ENCODE measurements at places on chromosomes 6 and 20. TPM values are rescaled to one million over a fixed set of nuclear protein-coding genes. Genes with fewer than 3 reads are reported as not detected.

The UST gene
- 23.2 TPM for total RNA-seq

The ADGB gene
- total RNA-seq: not detected

The FOXA2 gene
- 0.59 TPM for total RNA-seq

The LPA gene
- total RNA-seq: not detected

The CPNE5 gene
- total RNA-seq: 24.9 TPM

The OVOL2 gene
- not detected for total RNA-seq

The PRDM1 gene
- total RNA-seq: 19.6 TPM

The HLA-DQB1 gene
- total RNA-seq: 22.0 TPM

The POPDC3 gene
- 5.2 TPM for total RNA-seq

The C6orf52 gene
- total RNA-seq: 1.6 TPM

The TINAG gene
- not detected for total RNA-seq

The GDAP1L1 gene
- 1.7 TPM for total RNA-seq

The USP49 gene
- total RNA-seq: 7.1 TPM

The LY6G6C gene
- total RNA-seq: 0.28 TPM

The ZHX3 gene
- total RNA-seq: 20.9 TPM

- no peak for DNase-seq
Measured at GRCh38 chr6:159170333-159170672, 1.1 kb downstream of the FNDC1 start.

DNA sequence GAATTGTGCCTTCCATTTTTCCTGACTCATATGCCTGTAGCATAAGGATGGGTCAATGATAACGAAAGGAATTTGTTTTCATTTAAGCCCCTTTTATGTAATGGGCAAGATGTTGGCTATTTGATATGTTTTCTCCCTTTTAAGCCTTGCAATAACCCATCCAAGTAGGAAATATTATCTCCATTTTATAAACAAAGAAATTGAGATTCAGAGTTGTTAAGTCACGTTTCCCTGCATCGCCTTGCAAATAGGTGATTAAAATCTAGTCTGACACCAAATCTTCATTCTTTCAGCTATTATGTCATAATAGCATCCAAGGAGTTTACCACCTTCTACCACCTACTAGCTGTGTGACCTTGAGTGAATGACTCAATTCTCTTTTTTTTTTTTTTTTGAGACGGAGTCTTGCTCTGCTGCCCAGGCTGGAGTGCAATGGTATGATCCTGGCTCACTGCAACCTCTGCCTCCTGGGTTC is 7.0 kb downstream of the HNF4A start:
- no peak for DNase-seq

GRCh38 chr20:10853176-10853575 is 179.4 kb upstream of the JAG1 start:
- no peak for DNase-seq

GRCh38 chr6:34248198-34248726 is 544 bp downstream of the SMIM29 start:
- DNase-seq: no peak

- no peak for DNase-seq
Measured at GRCh38 chr20:22690616-22691179, 106.3 kb upstream of the FOXA2 start.

GRCh38 chr6:52356017-52356416 is 5.9 kb upstream of the PAQR8 start:
- no peak for DNase-seq

DNA sequence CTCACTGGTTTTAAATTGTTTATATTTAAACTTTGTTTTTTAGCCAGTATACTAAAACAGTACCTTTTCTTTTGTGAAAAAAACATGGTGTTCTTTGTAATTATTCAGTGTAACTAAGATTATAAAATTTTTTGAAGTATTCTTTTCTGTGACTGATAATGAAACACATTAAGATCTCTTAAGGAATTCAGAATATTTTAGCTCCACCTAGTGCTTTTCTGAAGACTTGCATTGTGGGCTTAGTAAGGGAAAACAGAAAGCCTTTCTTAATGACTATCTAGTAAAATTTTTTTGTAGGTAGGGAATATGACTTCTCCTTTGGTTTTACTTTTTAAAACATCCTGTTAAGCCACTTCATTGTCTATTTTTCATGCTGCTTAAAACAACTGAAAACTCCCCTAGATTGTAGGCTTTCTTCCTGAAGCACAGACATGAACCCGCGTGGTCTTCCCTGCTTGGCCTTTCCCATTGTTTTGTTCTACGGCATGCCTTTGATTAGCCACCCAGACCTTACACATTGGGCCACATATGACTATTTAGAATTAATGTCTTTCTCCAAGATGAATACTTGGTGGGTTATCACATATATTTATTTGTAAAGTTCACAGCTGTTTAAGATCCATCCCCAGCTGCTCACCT is 72.1 kb downstream of the AFDN start:
- DNase-seq: no peak

- DNase-seq: no peak
Measured at GRCh38 chr6:329888-330691, 37.8 kb downstream of the DUSP22 start.

DNA sequence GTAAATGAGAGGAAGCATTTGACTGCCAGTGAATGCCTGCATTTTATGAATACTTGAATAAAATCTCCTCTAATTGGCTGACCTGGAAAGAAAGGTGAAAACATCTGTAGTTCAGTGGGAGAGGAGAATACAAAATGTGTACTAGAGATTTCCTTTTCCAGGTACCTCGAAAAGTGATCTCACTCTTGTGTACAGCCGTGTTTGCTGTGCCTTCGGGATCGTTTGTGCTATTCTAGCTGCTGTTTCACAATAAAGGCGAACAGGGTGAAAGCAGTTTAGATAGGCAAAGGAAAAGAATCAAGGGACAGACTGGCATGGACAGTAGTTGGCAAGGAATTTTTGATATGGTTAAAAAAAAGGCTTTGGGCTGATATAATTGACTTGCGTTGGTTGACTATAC is 112.3 kb downstream of the ARID1B start:
- no peak for DNase-seq

GRCh38 chr6:72389698-72390097 is 232.2 kb upstream of the KCNQ5 start:
- DNase-seq: no peak

DNA sequence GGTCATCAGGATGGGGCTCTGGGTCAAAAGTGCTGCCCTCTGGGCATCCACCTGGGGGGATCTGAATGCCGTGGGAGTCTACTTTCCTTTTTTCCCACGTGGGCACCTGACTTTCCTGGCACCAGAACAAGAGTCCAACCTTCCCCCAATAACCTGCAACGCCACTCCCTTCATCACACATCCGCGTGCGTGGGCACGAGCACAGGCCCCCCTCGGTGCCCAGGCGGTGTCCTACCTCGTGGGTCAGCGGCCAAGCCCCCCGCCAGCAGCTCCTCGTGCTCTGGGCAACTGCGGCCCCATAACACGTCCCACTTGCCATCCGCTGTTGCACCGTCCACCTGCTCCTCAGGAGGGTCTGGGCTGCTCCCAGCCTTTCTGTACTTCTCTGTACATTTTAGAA is 87.0 kb downstream of the YTHDF1 start:
- DNase-seq: no peak

DNA sequence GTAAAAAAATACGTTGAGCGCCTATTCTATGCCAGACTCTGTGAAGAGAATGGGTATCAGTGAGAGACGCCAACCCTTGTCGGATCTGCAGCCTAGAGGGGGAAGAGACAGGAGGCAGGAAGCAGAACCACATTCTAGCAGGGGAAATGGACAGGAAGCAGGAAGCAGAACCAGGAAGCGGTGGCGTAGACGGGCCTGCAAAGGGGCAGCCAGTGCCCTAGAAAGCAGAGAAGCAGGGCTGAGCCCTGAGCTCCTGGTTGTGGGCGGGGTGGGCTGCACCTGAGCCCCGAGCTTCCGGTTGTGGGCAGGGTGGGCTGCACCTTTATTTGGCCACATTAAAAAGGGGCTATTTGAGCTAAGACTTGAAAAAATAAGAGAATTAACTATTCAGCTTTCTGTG is 71.9 kb downstream of the FAM120B start:
- peak; percentile 55 for DNase-seq

DNA sequence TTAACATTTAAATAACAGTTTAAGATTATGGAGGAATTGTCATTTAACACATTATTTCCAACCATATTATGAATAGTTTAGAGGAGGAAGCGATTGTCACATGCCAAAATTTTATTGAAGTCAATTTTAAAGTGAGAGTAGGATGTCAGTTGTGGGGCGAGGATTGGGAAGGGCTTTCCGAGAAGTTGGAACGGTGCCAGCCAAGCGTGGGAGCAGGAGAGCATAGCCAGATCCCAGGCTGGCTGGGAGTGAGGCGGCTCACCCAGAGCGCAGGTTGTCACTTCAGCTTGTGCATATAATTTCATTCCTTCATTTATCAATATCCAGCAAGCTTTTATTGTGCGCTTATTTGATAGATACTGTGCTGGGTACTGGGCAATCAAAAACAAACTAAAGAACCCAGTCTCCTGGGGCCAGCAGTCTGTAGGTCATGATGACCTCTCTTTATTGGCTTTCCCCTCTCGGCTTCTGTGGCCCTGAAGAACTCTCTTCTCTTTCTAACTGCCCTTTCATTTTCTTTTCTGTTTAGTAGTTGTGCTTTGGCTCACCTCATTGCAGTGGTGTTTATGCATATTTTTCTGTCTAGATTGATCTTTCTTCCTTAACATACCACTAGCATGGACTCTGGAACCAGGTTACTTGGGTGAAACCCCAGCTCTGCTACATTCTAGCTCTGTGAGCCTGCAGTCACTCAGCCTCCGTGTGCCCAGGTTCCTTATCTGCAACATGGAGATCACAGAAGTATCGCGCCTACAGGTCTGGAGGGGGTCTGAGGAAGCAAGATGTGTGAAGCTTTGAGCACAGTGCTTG is 6.4 kb downstream of the CEP43 start:
- no peak for DNase-seq

DNA sequence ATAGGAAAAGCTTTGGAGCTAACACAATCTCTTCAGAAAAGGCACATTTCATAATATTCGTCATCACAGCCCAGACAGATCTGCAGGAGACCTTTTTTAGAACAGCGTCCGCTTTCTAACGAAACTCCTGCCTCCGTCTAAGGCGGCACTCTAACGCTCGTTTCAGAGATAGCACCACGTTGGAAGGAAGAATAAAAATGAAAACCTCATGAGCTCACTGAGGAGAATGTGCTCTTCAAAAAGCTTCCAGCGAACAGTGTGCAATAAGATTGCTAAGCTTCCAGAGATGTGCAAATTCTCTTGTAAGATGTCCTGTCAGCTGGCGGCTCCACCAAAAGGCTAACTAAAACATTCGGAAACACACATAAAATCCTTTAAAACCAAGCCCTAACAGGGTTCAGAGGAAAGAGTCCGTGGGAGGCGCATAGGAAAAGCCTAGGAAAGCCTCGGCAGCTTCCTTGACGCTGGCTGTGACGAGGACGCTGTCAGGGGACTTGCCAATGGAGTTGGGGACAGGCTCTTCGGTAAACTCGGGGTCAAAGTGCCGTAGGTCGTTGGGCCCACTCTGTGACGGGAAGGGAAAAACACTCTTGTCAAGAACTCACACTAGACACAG is 117.6 kb upstream of the SLC2A12 start:
- DNase-seq: no peak

- DNase-seq: no peak
Measured at GRCh38 chr6:91719414-91719813, 1132.5 kb upstream of the MAP3K7 start.

DNA sequence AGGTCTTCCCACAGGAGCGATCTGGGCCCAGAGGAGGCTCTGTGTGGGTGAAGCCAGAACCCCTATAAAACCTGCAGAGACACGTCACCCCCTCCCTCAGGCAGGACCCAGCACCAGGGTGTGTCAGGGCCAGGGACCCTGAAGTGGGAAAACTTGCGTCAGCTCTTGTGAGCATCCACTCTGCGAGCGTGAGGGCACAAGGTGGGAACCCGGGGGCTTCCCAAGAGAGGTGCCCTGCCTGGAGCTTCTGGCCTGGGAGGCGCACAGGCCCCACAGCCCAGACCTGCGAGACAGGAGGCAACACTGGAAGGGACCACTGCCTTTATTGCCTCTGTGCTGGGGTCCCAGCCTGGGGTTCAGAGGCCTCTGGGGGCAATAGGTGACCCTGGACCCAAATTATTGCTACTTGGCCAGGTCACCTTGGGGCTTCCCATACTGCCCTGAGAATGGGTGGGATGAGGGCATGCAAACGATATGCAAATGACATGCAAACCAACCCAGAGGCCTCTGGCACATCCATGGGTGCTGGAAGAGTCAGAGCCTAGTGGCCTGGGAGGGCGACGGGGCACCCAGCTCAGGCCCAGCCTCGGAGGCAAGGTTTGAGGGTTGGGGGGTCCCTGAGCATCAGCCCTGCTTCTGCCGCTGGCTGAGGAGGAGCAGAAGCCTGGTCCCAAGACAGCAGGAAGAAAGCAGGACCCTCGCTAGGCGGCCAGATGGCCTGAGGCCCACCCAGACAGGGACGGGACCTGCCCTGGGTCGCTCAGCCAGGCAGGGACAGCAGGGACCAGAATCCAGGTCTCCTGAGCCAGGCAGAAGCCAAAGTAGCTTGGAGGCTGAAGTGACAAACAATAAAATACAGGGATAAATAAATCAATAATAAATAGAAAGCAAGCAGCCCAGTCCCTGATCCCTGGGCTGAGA is 5.1 kb upstream of the C20orf144 start:
- no peak for DNase-seq

GRCh38 chr20:49283703-49284625 is 6.1 kb upstream of the ZNFX1 start:
- no peak for DNase-seq
